Stimulated activated CD4-positive, alpha-beta T cell treated with anti-CD3 and anti-CD28 coated beads, TNF-alpha, amount 100 ng/mL, for 1 hour (primary cell): ENCODE measurements at places on chromosomes 3 and 15.

DNA sequence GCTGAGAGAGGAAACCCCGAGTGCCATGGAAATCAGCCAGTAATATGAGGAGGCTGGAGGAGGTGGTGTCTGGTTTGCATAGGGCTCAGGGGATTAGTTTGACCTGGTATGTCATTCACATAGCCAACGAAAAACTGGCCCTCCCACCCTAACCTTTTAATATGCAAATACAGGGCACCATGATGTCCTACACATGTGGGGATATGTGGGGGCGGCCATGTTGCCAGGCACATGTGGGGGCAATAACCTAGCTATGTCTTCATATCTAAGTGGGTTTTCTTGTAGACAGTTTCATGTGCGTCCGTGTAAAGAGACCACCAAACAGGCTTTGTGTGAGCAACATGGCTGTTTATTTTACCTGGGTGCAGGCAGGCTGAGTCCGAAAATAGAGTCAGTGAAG lies 110.1 kb downstream of the MOBP start:
- DNase-seq: no peak

DNA sequence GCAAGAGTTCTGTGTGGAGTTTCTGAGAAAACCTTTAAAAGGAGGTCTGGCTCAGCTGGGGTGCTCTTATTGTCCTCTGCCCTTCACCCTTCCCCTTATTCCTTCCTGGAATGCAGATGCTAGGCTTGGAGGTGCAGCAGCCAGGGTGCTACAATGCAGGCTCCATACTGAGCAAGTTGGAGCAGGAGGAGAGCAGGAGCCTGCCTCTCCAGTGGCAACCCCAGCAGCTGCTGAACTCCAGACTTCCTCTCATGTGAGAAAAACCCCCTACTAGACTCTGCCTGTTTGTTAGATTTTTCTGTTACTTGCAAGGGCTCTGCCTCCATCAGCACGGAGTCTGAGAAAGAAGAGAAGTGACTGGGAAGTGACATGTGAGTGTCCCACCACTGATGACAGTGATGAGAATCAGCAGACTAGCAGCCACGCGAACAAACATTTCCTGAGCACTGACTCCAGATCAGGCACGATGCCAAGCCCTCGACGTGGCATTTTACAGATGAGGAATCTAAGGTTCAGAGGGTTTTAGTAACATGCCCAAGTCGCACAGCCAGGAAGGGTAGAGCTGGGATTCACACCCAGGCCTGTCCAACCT lies 16.1 kb upstream of the RARRES1 start:
- no peak for DNase-seq

GRCh38 chr3:100063929-100064461 lies 50.3 kb downstream of the FILIP1L start:
- DNase-seq: no peak

DNA sequence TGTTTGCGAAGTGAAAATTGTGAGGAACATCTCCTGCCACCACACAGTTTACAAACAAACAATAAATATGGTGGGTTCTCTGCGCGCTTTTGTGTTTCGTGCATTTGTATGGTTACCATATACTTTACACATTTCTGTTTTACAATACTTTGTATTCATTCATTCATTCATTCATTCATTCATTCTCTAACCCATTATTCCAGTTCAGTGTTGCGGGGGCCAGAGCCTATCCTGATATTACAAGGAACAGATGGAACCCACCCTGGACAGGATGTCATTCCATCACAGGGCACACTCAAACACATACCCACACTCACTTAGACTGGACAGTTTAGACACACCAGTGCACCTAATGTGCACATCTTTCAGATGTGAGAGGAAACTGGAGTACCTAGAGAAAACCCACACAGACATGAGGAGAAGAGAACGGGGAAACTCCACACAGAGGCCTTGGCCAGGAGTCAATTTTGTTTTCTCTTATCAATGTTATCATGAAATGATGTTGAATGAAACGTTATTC lies 160.5 kb downstream of the FNDC3B start:
- no peak for DNase-seq

DNA sequence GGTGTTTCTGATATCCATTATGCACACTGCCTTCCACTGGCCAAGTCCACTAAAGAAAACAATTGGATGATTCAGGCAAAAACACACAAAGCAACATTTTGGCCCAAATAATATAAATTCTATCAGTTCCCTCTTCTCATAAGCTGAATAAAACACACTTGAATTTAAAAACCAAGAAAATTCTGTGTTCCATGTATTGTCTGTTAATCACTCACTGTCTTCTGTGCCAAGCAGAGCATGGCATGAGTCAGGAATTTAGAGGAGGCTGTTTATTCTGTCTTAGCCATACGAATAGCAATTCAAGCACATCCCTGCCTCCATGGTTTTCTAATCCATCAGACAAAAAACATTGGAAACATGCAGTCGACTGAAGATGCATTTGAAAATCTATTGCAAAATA lies 215.6 kb upstream of the UMPS start:
- DNase-seq: no peak

- DNase-seq: peak; percentile 54
These were observed at the start of gene DIS3L for GRCh38 chr15:66293419-66294156. Gene DIS3L, plus strand, starts transcription at chr15:66293568. Its CDS starts 29 bp downstream, at chr15:66293597.

DNA sequence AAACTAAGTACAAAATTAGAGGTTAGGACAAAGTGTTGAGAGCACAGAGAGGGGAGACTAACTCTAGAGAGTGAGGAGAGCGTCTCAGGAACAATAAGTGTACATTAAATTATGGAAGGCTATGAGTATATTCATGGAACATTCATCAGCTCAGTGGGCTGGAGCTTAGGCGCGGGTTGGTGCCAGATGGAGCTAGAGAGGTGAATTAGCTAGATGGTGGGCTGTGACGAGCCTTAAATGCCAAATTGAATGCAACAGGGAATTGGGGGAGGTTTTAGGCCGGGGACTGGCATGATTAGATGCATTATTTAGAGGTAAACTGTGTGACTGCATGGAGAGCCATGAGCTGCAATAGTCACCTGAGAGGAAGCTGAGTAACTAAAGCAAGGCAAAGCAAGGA lies 97.1 kb downstream of the TMEM108 start:
- DNase-seq: no peak

DNA sequence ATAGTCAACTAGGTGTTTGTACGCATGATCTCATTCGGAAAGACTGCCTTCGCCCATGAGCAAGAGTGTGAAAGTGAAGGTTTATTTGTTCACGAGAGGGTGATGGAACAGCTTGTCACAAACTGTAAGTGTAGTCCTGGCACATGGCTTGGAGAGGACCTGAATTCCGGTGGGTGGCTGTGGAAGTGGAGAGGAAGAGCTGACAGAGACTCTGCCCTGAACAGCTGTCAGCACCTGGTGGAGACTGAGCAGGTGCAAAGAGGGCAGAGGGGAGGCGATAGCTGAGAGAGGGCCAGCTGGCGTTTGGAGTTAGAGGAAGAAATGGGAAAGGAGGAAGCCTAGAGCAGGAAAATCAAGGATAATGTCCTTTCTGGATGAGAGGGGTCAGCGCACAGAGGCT lies 155.7 kb downstream of the EEFSEC start:
- no peak for DNase-seq

GRCh38 chr3:137035631-137036030 lies 77.8 kb downstream of the IL20RB start:
- no peak for DNase-seq

DNA sequence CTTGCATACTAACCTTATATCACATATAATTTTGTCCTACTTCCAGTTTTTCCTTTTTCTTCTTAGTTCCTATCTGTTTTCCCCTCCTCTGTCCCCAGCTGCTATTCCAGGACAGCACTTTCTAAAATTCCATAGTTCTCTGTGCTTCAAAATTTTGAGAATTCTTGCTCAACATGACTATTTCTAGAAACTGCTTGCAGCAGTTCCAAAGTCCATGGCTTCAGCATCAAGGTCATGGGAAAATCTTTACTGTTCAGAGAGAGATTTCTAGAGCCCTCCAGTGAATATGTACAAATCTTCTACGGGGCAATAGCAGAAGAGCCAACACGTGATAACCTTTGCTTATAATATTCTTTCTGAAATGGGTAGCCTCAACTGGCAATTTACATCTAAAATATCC lies 76.1 kb upstream of the PHLDB2 start:
- no peak for DNase-seq

GRCh38 chr3:188908002-188908850 lies 263.5 kb upstream of the TPRG1 start:
- DNase-seq: no peak

- DNase-seq: no peak
These were observed 261.7 kb downstream of the DOCK3 start for GRCh38 chr3:50936389-50936788.

DNA sequence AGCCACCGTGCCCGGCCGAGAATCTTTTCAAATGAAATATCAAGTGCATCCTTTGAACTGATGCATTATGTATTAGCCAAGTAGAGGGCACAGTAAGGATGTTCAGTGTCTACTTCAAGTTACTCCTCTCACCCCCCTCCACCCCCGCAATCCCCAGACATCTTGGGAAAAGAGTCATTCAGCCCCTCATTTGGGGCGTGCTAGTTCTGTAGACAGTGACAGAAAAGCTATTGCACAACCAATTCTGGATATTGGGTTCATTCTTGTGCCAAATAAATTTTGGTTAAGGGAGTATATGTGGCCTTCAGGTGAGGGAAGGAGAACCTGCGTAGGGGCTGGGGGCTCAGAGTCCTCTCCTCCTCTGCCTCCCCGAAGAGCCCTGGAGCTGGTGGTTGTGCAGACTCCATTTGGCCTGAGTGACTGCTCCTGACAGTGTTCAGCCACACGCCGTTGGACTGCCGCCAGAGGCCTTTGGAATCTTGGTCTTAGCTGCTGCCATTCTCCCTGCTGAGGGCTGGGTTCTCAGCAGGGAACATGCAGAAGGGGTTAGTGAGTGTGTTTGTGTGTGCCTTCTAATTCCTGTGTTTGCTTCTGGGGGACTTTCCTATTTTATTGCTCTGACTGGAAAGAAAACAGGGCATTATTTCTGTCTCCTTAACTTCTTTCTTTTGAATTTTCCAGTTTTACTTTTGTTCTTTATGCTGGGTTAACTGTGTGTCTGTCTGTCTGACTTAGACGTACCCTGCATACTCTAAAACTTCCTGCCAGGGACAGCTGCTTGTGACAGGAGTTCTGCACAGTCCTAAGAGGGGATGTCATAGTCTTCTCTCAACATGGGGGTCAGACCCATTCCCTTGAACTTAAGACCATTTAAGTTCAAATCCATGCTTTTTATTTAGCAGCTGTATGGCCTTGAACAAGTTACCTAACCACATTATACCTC lies 21.0 kb downstream of the RARB start:
- DNase-seq: no peak

GRCh38 chr3:54376142-54376807 lies 253.9 kb downstream of the CACNA2D3 start:
- DNase-seq: no peak

DNA sequence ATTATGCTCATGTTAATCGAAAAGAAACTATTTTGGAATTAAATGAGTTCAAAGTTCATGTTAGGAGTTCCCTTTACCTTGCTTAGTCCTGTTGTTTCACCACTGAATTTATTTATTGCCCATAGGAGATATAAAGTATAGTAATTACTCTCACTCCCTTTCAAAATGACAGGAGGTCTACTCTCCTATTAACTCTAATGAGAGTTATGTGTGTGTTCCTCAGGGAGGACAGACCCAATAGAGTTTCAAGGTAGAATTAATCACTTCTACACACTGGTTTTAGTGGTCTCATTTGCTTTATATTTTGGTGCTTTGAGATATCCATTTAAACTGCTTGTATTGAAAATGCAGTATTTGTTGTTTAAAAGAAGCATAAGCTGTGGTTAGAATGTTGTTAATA lies 398.9 kb downstream of the NLGN1 start:
- DNase-seq: no peak

- no peak for DNase-seq
These were observed 429.5 kb downstream of the NLGN1 start for GRCh38 chr3:173826901-173827609.

DNA sequence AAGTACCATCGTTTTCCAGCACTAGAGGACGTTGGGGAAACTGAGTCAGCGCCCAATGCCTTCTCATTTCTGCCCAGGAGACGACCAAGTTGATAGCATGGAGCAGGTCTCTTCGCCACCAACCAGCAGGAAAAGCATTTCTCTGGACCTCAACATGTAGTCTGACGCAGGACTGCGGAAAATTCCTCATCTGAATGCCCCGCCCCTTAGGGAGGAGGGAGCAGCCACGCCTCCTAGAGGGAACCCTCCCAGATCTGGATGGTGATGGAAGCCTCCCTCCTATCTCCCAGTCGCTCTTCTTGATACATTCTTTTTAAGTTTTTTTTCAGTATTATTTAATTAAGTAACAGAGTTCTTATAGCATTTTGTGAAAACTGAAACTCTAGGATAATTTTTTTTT lies 17.4 kb upstream of the MINDY4B start:
- DNase-seq: no peak

DNA sequence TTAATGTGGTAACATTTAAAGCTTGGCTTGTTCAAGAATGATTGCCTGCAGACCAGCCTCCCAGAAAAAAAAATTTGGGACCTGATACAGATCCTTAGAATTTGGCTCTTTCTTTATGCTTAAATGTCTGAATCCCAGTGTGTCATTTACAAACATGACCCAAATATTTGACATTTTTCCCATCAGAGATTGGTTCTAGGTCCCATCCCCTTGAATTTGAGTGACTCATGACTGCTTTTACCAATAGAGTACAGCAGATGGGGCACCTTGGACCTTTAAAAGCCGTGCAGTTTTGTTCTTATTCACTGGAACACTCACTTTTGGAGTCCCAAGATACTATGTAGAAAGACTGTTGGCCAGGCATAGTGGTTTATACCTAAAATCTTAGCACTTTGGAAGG lies 231.6 kb downstream of the ZIC1 start:
- no peak for DNase-seq

DNA sequence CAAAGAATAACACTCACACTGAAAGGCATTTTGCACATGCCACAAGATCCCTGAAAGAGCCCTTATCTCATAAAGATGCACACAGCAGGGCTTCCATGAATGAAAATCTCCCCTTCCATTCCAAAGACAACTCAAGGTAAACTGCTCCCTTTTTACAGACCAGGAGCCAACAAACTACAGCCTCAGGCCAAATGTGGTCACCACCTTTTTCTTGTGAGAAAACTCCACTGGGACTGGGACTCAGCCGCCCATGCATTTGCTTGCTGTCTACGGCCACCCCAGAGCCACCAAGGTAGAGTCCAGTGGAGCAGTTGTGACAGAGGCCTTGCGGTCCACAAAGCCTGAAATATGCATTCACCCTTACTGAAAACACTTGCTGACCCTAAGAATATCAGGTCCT lies 334.8 kb downstream of the OCA2 start:
- DNase-seq: no peak

- DNase-seq: no peak
These were observed 906.0 kb upstream of the ALCAM start for GRCh38 chr3:104460477-104461406.

- DNase-seq: no peak
These were observed 85.6 kb downstream of the TJP1 start for GRCh38 chr15:29736744-29737020.

- no peak for DNase-seq
These were observed 157.5 kb downstream of the CTNNB1 start for GRCh38 chr3:41356775-41357174.
